ENCODE measurements at places on chromosomes 5 and 9.

- DNase-seq = no peak
Measured at GRCh38 chr5:38079620-38080402, 178.5 kb upstream of the EGFLAM start.

GRCh38 chr5:124461941-124462340 lies 284.5 kb downstream of the ZNF608 start:
- DNase-seq = no peak

DNA sequence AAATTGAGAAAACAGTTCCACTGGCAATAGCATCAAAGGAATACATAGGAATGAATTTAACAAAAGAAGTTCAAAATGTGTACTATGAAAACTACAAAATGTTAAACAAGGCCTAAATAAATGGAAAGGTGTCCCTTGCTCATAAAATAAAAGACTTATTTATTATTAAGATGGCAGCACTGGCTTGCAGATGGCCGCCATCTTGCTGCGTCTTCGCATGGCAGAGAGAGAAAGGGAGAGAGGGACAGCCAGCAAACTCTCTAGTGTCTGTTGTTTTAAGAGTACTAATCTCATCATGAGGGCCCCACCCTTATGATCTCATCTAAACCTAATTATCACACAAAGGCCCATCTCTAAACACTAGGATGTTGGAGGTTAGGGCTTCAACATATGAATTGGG lies 47.1 kb downstream of the ABLIM3 start:
- no peak for DNase-seq

DNA sequence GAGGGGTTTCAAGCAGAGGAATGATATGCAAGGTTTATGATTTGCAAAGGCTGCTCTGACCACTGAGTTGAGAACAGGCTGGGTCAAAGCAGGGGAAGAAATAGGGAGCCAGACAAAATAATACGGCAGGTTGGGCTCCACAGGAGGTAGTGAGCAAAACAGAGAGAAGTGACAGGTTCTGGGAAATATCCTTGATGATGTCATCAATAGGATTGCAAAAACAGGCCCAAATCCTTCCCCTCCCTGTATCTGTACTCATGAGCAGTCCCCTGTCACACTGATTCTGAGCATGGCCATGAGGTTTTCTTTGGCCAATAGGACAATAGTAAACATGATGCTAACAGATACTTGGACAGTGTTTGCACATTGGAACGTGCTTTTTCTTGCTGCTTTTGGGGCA lies 471.8 kb upstream of the BRINP1 start:
- DNase-seq = no peak

DNA sequence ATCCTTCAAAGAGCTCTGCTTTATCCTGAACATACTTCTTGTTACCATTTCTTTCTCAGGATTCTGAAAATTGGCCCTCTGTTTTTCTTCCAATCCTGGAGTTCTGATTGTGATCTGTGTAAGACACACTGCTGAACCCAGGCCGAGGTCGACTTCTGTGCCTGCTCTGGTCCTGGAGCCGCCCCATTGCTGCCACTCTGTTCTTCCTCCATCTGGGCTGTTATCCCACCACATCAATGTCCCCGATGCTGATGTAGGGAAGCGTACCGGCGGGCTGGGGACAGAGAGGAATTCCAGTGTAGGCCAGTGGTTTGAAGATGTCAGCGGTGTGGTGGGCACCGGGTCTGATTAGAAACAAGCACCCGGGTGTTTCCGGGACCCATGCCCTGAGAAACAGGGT lies 102.5 kb downstream of the LIFR start:
- DNase-seq = no peak

- DNase-seq = no peak
Measured at GRCh38 chr9:2810420-2811075, 33.3 kb downstream of the PUM3 start.
